Uterus (tissue), 4 donors: ENCODE measurements at places on chromosomes 2 and 18.
A peak's percentile ranks its signal among the peaks of the same experiment; 100 is the strongest.

GRCh38 chr2:218638372-218638771 lies 21.1 kb downstream of the ZNF142 start:
- DNase-seq: no peak
- no peaks in the 10 kb centered on the region for H3K4me1 ChIP-seq
- H3K4me3 ChIP-seq: no peak overlapping the region
- no peak overlapping the region for H3K27ac ChIP-seq
- H3K36me3 ChIP-seq: no peaks in the 10 kb centered on the region
- no peaks in the 10 kb centered on the region for H3K27me3 ChIP-seq

DNA sequence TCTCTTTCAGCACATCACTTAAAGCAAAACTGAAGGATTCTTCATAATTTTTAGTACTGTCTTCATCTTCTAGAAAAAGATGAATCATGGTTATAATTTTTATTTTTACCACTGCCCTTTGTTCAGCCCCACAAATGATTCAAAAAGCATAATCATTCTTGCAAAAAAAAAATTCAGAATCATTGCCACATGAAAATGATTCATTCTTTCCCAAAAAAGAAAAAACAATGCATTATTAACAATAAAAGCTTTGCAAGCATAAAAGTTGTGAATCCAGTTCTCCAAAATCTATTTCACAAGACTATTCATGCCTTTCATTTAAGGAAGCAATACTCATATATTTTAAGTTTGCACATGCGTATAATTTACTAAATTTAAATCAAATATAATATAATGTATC lies 204.8 kb downstream of the RBM43 start:
- H3K4me1 ChIP-seq: no peaks in the 10 kb centered on the region
- no peaks in the 10 kb centered on the region for H3K27me3 ChIP-seq
- H3K27ac ChIP-seq: no peak overlapping the region
- no peak overlapping the region for H3K4me3 ChIP-seq

DNA sequence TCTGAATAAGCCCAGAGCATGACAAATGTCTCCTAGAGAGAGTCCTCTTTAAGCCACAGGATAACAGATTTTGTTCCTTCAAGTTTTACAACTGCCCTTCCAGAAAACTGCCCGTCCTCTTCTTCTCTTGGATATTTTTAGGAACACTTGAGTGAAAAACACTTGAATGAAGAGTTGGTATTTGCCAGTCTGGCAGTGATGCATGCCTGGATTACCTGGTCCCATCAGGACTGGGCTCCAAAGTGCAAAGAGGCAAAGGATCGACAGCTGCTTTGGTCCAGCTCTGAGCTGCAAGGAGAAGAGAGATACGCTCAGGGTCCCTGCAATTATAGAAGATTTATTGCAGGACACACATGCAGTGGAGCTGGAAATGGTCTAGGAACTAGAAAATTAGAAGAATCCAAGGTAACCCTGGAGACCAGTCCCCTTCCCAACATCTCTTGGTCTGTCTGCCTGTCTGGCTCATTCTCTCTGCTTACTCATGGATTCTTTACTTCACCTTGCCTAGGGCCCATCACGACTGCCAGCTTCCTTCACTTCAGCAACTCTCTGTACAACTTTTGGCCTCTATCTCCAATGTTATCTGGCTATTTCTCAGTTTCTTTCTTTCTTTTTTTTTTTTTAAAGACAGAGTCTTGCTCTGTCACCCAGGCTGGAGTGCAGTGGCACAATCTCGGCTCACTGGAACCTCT lies 112.1 kb upstream of the SIX2 start:
- H3K36me3 ChIP-seq: no peaks in the 10 kb centered on the region
- no peaks in the 10 kb centered on the region for H3K27me3 ChIP-seq
- no peak overlapping the region for H3K27ac ChIP-seq
- no peak overlapping the region for H3K4me3 ChIP-seq

DNA sequence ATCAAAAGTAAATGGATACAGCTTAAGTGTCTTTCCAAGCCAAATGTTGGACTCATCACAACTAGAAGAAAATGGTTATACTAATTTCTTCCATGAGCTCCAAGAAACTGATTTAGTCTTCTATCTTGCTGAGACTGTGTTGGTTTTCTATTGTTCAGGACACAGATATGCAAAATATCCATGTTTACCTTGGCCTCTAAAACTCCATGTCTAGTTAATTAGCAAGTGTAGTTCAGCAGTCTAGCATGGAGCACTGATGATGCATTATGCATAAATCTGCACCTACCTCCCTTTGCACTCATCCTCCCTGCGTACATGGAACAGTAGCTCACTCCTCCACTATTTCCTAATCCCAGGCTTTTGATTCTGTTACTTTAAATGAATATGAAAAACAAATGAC lies 731.4 kb upstream of the CHAC2 start:
- H3K36me3 ChIP-seq: no peaks in the 10 kb centered on the region
- H3K27me3 ChIP-seq: no peaks in the 10 kb centered on the region
- H3K27ac ChIP-seq: no peak overlapping the region
- H3K4me1 ChIP-seq: no peaks in the 10 kb centered on the region
- DNase-seq: no peak

- no peaks in the 10 kb centered on the region for H3K36me3 ChIP-seq
- H3K4me3 ChIP-seq: no peak overlapping the region
- H3K27ac ChIP-seq: no peak overlapping the region
- DNase-seq: no peak
These were observed 54.7 kb downstream of the BCL2 start for GRCh38 chr18:63264871-63265270.

- DNase-seq: no peak
- H3K27ac ChIP-seq: no peak overlapping the region
- H3K36me3 ChIP-seq: no peaks in the 10 kb centered on the region
- no peak overlapping the region for H3K4me3 ChIP-seq
- no peaks in the 10 kb centered on the region for H3K27me3 ChIP-seq
These were observed 1069.3 kb upstream of the CNTNAP5 start for GRCh38 chr2:122955776-122956175.

DNA sequence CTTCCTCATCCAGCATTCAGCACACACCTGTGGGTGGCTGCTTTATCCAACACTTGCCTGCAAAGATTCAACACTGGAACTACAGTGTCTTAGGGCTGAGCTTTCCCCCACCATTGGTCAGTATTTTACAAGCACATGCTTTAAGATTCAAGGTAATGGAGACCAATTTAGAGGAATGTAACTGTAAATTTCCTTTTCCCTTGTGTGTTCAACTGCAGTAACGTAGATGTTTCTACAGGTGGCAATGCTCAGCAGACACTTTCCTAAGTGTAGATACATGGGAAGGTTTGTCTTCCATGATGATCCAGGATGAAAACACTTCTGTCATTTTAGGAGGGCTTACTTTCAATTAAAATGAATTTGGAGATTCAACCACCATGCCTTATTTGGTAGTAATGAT lies 143.6 kb upstream of the PXDN start:
- no peak for DNase-seq
- H3K4me3 ChIP-seq: no peak overlapping the region
- no peak overlapping the region for H3K27ac ChIP-seq
- no peaks in the 10 kb centered on the region for H3K27me3 ChIP-seq
- H3K36me3 ChIP-seq: no peaks in the 10 kb centered on the region

GRCh38 chr2:207870814-207871213 lies 101.1 kb upstream of the FZD5 start:
- H3K4me3 ChIP-seq: no peak overlapping the region
- H3K4me1 ChIP-seq: no peaks in the 10 kb centered on the region
- no peaks in the 10 kb centered on the region for H3K36me3 ChIP-seq
- no peak overlapping the region for H3K27ac ChIP-seq

DNA sequence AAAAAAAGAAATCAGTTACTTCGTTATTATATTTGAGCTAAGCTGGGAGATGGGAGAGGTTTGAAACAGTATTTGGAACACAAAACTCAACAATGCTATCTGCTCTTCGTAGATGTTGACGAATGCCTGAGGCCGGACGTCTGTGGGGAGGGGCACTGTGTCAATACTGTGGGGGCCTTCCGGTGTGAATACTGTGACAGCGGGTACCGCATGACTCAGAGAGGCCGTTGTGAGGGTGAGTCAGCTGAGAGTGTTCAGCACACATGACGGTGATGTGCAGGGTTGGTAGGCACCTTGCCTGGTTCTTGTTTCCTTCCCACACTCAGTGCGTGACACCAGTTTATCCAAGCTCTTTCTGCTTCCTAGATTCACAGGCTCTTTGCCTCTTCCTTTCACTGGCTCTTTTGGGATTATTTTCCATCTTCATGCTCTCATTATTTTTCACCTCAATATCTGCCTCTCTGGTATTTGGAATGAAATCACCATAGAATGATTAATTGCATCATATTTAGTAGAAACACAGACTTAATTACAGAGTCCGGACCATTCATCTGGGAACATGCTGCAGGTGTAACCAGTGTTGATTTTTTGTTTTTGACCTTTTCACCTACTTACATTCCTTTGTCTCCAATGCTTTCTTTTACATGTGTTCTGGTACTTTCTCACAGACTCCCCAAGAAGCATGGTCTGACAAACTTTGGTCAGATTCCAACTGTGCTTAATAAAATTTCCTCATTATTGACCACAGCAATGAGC lies 200.6 kb upstream of the RASGRP3 start:
- H3K36me3 ChIP-seq: no peaks in the 10 kb centered on the region
- H3K4me1 ChIP-seq: no peaks in the 10 kb centered on the region
- H3K27me3 ChIP-seq: no peaks in the 10 kb centered on the region
- peak; percentile 42 for DNase-seq
- H3K4me3 ChIP-seq: no peak overlapping the region

- no peaks in the 10 kb centered on the region for H3K27me3 ChIP-seq
- H3K36me3 ChIP-seq: no peaks in the 10 kb centered on the region
These were observed 137.0 kb upstream of the RBBP8 start for GRCh38 chr18:22796113-22796512.

GRCh38 chr2:230861552-230862255 lies 3.0 kb upstream of the ITM2C start:
- DNase-seq: no peak
- no peak overlapping the region for H3K4me3 ChIP-seq
- H3K4me1 ChIP-seq: no peaks in the 10 kb centered on the region
- no peaks in the 10 kb centered on the region for H3K27me3 ChIP-seq
- no peak overlapping the region for H3K27ac ChIP-seq

DNA sequence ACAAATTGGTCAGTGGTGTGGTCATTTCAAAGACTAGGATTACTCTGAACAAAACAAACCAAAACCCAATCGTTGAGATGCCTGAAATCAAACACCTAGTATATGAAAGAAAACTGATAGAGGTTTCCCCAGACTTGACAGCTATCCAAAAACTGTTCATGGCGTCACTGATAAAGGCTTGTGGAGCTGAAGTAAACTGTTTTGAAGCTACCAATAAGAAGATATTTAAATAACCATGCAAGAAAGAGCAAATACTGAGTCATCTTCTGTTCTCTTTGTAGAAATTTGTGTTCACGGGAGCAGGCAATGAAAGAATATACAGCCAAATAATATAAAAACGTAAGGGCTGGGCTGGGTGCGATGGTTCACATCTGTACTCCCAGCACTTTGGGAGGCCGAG lies 7.5 kb upstream of the COLEC11 start:
- H3K4me1 ChIP-seq: no peaks in the 10 kb centered on the region
- no peaks in the 10 kb centered on the region for H3K27me3 ChIP-seq
- no peak overlapping the region for H3K4me3 ChIP-seq
- H3K36me3 ChIP-seq: no peaks in the 10 kb centered on the region
- DNase-seq: no peak
- no peak overlapping the region for H3K27ac ChIP-seq

DNA sequence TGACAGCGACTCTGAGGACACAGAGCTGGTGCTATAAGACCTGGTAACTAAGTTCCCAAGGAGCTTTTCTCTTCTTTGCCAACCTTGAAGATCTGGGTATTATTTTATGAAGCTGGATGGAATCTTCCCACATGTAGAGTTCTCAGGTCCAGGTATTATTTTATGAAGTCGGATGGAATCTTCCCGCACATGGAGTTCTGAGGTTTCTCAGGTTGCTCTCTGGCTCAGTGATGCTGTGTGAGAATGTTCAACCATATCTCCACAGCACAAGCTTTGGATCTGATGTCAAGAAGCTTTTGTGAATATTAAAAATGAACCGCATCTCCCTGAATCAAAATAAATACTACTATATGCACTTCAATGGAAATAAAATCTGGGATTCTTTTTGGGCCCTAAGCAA lies at the start of gene SMIM21:
SMIM21 (minus strand) TSS at position 101 of the 400 bp plus-strand sequence. CDS start 140 bp downstream, outside the sequence.
- H3K27me3 ChIP-seq: no peaks in the 10 kb centered on the region
- no peaks in the 10 kb centered on the region for H3K4me1 ChIP-seq
- H3K36me3 ChIP-seq: no peaks in the 10 kb centered on the region
- no peak for DNase-seq
- H3K27ac ChIP-seq: no peak within 1 kb of the TSS
- no peak within 1 kb of the TSS for H3K4me3 ChIP-seq

GRCh38 chr2:191635333-191636234 lies 42.4 kb upstream of the NABP1 start:
- no peak overlapping the region for H3K4me3 ChIP-seq
- H3K4me1 ChIP-seq: no peaks in the 10 kb centered on the region
- no peak for DNase-seq
- no peaks in the 10 kb centered on the region for H3K27me3 ChIP-seq
- H3K36me3 ChIP-seq: no peaks in the 10 kb centered on the region

DNA sequence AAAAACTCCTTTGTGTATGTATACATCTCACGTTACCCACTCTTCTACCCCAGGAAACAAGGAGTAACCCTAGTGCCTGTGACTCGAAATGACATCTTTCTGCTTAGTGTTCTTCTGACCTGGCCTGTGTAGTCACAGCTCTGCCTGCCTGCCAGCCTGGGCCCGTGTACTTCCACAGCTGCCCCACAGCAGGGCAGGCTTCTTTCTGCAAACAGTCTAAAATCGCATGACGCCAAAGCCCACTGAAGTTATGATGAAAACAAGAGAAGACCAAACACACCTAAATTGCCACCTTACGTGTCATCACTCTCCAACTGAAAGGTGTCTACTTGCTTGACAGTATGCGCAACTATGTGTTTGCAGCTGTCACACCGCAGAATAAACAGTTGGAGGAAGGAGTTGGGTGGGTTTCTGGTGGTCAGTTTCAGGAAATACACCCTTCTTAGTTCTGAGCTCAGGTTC lies 1.5 kb downstream of the GAREM1 start:
- H3K27me3 ChIP-seq: no peaks in the 10 kb centered on the region
- peak overlapping the region; percentile 93 for H3K27ac ChIP-seq
- H3K36me3 ChIP-seq: no peaks in the 10 kb centered on the region
- H3K4me3 ChIP-seq: peak overlapping the region; percentile 54
- DNase-seq: peak; percentile 17

DNA sequence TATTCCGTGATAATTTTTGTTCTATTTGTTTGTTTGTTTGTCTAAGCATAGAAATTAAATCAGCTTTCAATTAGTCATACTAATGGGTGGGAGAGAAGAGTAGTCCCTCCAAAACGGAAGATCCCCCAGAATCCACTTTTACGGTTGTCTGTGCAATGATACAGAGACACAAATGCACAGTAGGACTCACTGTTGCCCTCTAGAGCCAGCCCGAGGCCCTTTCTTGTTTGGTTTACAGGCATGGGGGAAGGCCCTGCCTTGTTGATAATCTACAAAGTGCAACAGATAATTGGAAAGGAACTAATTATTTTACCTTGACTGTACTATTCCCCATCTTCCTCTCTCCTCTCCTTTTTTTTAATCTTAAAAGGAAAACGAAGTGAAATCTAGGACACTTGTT lies 121.1 kb downstream of the ACOXL start:
- H3K4me3 ChIP-seq: no peak overlapping the region
- no peaks in the 10 kb centered on the region for H3K4me1 ChIP-seq
- DNase-seq: no peak
- no peaks in the 10 kb centered on the region for H3K36me3 ChIP-seq
- no peak overlapping the region for H3K27ac ChIP-seq
